ENCODE measurements at places on chromosomes 7 and 10.

- no peak for DNase-seq
These were observed 55.1 kb downstream of the ANKMY2 start for GRCh38 chr7:16590424-16590823.

GRCh38 chr7:80288175-80289122 is 153.8 kb downstream of the GNAI1 start:
- DNase-seq = no peak

GRCh38 chr7:138542183-138542582 is 82.1 kb downstream of the TRIM24 start:
- no peak for DNase-seq

DNA sequence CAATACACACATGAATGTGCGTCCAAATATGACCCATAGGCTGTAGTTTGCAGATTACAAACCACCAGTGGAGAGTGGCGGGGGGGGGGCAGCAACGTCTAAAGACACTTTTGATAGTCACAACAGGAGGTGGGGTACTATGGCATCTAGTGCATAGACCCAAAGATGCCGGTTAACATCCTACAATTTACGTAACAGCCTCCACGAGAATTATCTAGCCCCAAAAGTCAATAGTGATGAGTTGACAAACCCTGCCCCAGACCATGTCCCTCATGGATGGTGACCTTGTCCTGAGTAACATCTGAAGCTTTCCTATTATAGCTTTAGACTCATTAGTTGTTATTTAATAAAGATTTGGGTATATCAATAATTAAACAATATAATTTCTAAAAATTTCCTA is 31.6 kb downstream of the USP6NL start:
- DNase-seq = no peak

DNA sequence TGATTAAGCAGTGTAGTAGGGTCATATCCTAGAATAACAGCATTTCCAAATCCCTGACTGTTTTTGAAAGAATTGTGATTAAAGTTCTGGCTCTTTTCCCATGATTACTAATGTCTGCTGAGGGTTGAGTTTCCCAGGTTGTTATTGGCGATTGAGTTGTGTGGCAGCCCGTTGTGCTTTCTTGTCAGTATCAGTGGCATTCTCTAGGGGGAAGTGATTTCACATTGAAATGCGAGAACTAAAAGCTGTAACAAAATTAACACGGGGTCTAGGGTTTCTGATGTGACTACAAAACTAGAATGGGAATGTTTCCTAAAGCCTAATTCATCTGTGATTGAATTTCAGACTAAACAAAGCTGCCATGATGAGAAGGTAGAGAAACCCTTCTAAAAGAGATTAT is 349.4 kb downstream of the EXOC4 start:
- DNase-seq = peak; percentile 63

- DNase-seq = no peak
These were observed 6.3 kb downstream of the PSMA2 start for GRCh38 chr7:42925630-42926029.

GRCh38 chr10:83603708-83604107 is 535.6 kb upstream of the GHITM start:
- DNase-seq = no peak

DNA sequence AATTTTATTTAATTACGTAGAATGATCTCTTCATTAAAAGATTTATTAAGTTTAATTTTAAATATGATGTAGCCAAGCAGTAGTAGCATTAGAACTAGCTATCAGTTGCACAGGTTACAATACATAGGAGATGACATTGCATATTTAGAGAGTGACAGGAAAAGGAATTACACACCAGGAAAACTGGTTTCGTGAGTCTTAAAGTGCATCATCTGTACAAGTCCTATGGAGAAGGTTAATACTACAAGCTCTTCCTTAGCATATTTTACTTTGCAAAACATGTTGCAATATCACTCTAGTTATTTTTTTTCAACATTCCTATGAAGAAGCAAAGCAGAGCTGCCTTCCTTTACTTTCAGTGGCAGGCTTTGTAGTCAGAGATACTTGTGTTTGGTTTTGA is 20.2 kb upstream of the SEM1 start:
- DNase-seq = no peak

GRCh38 chr10:121007264-121007663 is 156.1 kb downstream of the WDR11 start:
- DNase-seq = no peak

- DNase-seq = no peak
These were observed 40.7 kb downstream of the PFKP start for GRCh38 chr10:3108033-3108432.

GRCh38 chr7:20653636-20654035 is 38.2 kb downstream of the ABCB5 start:
- no peak for DNase-seq

DNA sequence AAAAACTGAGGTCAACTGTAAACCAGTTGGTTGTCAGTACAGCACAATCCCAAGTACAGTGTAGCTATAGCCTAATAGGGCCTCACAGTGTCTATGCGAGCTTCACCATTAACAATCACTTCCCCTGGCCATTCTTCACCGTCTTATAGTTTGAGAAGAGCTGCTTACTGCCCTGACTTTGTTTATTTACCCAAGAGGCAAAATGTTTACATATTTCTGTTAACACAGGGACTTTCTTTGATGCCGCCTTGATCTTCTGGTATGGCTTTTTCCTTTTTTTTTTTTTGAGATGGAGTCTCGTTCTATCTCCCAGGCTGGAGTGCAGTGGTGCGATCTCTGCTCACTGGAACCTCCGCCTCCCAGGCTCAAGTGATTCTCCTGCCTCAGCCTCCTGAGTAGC is 3.3 kb downstream of the MYOF start:
- no peak for DNase-seq

- DNase-seq = no peak
These were observed 125.6 kb upstream of the ZNF32 start for GRCh38 chr10:43774234-43774769.

DNA sequence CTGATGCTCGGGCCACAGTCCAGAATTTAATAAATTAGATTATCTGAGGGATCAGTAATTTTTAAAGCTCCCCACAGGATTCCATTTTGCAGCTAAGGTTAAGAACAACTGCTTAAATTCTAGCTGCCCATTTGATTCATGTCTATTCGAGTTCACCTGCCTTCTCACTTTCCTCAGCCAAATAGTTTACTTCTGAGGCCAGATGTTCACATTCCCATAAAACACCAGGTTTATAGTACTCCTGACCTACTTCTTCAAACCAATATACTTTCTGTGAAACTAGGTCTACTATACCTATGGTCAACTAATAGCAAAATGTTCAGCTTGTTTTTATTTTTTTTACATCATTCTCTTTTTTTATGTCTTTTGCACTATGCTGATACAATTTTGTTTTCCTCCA is 86.3 kb downstream of the GPR158 start:
- DNase-seq = no peak

DNA sequence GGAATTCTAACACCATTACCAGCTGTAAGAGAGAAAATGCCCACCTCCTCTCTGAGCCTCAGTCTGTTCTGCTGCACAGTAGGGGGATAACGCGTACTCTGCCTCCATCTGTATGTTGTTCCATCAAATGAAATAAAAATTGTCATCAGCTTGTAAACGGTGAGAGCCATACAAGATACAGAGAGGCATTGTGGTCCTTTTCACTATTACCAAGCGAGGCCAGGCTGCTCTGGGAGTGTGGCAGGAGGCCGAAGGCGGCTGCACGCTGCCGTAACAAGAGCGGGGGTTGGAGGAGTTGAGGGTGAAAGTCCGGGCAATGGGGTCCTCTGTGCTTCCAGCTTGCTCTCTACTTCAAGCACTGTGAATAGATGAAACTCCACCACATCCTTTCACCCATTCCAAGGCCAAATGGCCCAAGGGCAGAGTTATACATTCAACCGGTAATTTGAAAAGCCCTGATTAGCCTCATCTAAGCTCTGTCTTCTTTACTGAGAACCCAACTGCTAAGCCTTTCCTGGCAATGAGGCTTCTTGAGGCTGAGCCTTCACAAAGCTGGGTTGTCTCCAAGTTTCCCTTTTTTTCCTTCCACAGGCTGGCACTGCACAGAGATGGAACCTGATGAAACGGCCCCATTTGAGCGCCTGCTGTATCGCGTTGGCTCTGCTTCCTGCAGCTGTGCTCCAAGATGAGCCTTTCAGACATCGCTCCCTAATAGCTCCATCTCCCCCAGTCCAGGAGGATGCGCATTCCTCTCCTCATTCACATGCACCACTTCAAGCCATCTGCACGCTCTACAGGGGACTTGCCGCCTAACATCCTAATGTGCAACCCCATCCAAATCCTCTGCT is 47.2 kb downstream of the PYROXD2 start:
- no peak for DNase-seq

GRCh38 chr7:87875151-87876039 is 765 bp downstream of the SLC25A40 start:
- DNase-seq = no peak

DNA sequence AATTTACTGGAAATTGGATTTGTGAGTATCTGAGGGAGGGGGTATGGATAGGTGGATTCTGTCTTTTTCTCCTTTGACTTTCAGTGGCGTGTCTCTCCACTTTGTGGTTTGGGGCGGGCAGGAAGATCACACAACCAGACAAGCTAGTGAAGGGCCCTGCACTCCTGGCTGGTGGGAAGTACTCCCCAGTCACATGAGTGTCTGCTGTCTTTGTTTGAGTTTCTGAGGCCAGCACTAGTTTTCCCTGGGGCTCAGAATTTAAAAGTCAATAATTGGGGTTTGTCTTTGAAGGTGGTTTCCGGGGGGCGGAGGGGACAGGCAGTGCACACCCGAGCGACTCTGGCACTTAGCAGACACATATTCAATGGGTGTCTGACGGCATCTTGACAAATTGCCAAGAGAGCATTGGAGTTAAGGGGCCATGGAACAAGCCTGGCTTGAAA is 120.1 kb downstream of the WDFY4 start:
- DNase-seq = no peak

DNA sequence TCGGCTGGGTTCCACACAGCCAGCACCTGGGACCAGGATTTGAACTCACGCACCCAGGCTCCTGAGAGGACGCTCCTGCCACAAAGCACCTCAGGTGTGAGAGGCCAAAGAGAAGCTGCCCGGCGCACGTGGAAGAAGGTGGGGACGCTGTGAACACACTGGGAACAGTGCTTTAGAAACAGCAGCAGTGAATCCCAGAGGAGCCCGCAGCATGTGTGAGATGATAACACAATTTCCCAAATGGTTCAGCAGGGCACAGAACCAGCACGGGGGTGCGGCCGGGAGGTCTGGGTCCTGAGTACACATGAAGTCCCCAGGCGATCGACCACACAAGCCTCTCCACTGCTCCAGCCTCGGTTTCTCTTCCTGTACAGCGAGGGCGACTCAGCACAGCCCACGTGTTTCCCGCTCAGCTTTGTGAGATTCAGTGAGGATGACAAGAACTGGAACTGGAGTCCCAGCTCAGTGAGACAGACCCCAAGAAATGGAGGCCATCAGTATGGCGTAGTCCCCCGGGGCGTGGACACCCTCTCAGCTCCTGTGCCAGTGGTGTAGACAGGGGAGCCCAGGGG is 188.3 kb downstream of the MAD1L1 start:
- DNase-seq = no peak

- DNase-seq = peak; percentile 24
These were observed 238.9 kb upstream of the GPR26 start for GRCh38 chr10:123427165-123427786.

GRCh38 chr7:2192831-2193534 is 39.8 kb downstream of the MAD1L1 start:
- no peak for DNase-seq

GRCh38 chr10:112141292-112141691 is 42.3 kb downstream of the GPAM start:
- DNase-seq = no peak

- no peak for DNase-seq
These were observed 65.0 kb upstream of the EN2 start for GRCh38 chr7:155392726-155393570.

- DNase-seq = no peak
These were observed 47.1 kb downstream of the BEND7 start for GRCh38 chr10:13481690-13482089.

GRCh38 chr10:132106431-132106830 is 40.7 kb downstream of the JAKMIP3 start:
- no peak for DNase-seq

- DNase-seq = no peak
These were observed 2.4 kb downstream of the UBE2H start for GRCh38 chr7:129950191-129950932.

GRCh38 chr10:59847888-59848287 is 58.5 kb downstream of the CCDC6 start:
- DNase-seq = no peak

DNA sequence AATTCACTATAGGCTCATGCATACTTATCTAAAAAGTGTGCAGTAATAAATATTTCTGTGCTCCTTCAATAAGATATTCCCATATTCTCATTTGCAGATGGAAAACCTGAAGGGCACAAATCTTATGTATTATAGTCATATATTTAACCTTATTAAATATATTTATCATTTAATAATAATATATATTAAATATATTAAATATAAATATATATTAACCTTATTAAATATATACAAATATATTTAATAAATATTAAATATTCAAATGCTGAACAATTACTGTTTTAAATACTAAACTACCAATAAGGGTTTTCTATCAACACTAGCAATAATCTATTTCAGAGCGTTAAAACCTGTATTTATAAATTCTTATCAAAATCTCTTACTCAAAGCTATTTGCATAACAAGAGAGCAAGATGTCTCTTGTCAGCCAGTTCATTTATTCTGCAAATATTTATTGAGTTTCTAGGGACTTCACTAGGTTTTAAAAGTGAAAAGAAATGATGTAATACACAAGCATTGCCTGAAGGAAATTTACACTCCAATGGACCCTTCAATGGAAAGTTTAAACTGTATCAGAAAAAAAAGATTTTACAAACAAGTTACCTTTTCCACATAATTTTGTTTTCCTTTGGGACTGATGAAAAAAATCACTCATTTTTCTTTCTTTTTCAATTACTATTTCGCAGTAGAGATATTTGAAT is 159.2 kb downstream of the AGMO start:
- no peak for DNase-seq

DNA sequence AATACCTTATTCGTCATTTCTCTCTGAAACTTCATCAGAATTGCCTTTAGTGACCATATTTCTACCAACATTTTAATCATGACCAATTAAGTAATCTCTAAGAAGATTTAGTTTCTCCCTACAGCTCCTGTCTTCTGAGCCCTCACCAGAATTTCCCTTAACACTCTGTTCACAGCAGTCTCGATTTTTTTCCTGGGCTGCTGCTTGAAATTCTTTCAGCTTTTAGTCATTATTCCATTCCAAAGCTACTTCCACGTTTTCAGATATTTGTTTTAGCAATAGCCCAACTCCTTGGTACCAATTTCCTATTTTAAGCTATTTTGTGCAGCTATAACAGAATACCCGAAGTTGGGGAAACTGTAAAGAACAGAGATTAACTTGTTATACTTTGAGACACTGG is 192.4 kb upstream of the DKK1 start:
- DNase-seq = no peak

DNA sequence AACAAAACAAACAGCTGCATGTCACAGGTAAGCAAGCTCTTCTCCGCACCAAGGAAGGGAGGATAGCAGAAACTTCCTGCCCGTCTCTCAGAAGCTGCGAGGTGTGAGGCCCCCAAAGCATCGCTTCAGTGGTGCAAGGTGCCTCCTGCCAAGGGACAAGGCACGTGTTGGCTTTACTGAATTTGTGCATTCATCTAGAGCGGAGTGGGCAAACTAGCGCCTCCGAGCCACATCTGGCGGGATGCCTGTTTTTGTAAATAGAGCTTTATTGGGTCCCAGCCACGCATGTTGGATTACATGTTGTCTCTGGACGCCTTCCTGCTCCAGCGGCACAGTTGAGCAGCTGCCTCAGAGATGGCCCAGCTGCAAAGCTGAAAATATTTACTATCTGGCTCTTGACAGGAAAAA is 27.7 kb downstream of the PHYH start:
- peak; percentile 48 for DNase-seq

GRCh38 chr7:98836811-98837629 is 32.8 kb downstream of the TMEM130 start:
- DNase-seq = peak; percentile 65

GRCh38 chr10:15342970-15343369 is 28.1 kb downstream of the FAM171A1 start:
- DNase-seq = no peak
